CD4-positive, alpha-beta T cell treated with Interleukin-2 at 100 ng/mL for 4 hours (primary cell): ENCODE measurements at places on chromosomes 6 and 20.
A peak's percentile ranks its signal among the peaks of the same experiment; 100 is the strongest.

GRCh38 chr6:70270287-70271005 is 32.4 kb downstream of the COL9A1 start:
- DNase-seq = no peak

- DNase-seq = no peak
Measured at GRCh38 chr6:32223258-32224235, at the start of gene NOTCH4. Gene NOTCH4 (minus strand): TSS chr6:32224067. CDS start chr6:32223928, 139 bp downstream.

- no peak for DNase-seq
Measured at GRCh38 chr6:90204327-90205056, 92.2 kb downstream of the BACH2 start.

- peak; percentile 75 for DNase-seq
Measured at GRCh38 chr6:33744001-33744848, 2.5 kb downstream of the IP6K3 start.
